ENCODE measurements at places on chromosomes 2 and 18.

- DNase-seq = no peak
These were observed 170.3 kb downstream of the LDLRAD4 start for GRCh38 chr18:13388586-13389490.

- no peak for DNase-seq
These were observed 79.1 kb downstream of the TWIST2 start for GRCh38 chr2:238926761-238927611.

DNA sequence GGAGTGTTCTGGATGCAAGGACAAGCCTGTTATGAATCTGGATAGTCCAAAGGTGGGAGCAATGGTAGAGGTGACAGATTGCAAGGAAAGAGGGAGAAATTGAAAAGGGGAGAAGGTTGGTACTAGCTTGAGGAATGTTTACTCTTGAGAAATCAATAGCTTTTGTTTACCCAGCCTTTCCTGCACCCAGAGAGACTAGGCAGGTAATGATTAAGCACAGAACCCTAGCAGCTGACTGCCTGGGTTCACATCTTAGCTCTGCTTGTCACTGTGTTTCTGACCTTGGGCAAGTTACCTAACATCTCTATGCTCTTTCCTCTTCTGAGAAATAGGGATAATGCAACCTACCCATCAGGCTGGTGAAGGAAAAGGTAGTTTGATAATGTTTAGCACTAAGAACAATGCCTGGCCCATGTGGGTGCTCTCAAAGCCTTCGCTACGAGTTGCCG, 178.6 kb downstream of the MGAT5 start:
- DNase-seq = no peak

GRCh38 chr2:26978061-26978596, 7.7 kb downstream of the MAPRE3 start:
- peak; percentile 31 for DNase-seq

DNA sequence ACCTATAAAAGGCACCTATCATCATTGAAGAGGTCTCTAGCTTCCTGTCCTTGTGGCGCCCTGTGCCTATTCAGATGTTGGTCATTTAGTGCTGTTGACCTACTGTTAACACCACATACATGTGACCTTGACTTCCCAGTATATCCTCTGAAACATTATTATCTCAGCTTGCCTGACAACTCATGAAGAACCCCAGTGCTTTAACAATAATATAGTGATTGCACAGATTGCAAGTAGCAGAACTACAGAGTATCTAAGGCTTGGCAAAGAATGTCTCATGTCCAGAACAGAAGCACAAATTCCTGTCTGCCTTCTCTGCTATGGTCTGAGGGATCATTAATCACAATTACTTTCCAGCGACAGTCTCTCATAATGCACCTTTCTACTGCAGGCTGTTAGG, 165.3 kb downstream of the LCLAT1 start:
- DNase-seq = no peak

- no peak for DNase-seq
These were observed 560.2 kb upstream of the LRATD1 start for GRCh38 chr2:14072338-14072737.

- DNase-seq = no peak
These were observed 1241.2 kb upstream of the CDH2 start for GRCh38 chr18:29418136-29418535.

GRCh38 chr2:45983213-45983612, 314.0 kb upstream of the EPAS1 start:
- DNase-seq = no peak

DNA sequence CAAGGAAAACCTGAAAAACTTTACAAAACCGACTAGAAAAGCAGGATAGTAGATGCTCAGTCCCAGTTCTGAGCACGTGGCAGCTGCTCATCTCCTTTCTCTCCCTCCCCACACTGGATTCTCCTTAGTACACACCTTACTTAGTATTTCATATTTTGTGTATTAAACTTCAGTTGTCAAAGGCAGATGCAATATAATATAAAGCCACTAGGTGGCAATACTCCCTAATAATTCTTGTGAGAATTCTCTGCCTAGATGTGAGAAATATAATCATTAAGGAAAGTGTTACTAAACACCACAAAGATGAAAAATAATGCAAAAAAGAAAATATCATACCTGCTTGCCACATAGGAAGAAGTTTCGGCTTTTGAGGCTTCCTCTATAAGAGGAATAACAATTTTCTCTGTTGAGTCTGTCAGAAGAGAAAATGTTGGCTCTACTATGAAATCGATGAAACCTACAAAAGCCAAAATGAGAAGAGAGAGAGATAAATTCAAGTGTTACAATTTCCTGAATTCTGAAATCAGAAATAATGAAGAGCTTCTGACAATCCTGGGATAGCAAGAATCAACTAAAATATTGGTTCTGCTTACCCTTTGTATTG, 200.6 kb downstream of the PPP1R1C start:
- peak; percentile 42 for DNase-seq

DNA sequence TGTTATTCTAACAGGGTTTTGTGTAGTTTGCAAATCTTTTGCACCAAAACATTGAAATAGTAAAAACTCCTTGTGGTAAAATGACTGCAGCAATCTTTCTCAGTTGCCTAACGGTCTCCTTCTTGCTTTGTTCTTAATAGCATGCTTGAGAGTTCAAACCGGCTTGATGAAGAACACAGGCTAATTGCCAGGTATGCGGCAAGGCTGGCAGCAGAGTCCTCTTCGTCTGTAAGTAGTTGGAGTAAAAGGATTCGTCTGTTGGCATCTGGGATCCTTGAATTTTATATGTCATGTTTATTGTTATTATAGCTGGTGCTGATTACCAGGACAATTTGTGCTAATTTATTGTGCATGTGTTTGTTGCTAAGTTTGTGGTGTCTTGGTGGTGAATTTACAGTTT, 138.1 kb downstream of the DTNA start:
- DNase-seq = no peak

DNA sequence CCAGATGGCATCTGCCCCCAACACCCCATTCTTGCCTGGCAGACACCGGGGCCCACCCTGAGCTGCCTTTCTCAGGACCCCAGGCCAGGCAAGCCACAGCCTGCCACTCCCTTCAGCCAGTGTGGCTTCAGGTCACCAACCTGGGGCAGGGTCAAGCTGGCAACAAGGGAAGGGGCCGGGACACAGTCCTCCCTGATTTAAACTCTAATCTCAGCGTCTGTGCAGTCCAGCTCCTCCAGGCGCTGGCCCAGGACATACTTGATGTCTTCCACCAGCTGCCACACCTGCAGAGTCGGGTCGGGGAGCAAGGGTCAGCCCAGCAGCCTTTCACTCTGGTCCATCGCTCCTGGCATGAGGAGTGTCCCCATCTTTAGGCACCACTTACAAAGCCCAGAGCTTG, 29.0 kb upstream of the ALPP start:
- no peak for DNase-seq

DNA sequence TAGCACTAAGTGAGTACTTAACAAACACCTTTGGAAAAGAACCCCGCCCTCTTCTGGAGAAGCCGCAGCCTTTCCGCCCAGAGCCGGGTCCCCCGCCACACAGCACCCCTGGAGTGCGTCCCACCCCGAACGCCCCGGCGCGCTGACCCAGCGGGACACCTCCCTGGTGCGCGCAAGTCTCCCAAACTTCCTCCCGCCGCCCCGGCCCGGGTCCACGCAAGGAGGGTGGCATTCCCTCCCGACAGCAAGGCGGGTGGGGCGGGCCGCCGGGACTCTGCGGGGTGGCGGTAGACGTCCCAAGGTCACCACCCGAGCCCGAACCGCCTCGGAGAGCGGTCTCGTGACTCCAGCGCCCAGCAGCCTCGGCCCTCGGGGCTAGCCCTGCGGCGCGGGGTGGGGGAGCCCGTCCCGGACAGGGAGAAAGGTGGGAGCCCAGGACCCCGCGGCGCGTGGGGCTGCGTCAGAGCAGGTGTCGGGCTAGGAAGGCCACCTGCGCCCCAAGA, 598 bp downstream of the CCDC93 start:
- no peak for DNase-seq

DNA sequence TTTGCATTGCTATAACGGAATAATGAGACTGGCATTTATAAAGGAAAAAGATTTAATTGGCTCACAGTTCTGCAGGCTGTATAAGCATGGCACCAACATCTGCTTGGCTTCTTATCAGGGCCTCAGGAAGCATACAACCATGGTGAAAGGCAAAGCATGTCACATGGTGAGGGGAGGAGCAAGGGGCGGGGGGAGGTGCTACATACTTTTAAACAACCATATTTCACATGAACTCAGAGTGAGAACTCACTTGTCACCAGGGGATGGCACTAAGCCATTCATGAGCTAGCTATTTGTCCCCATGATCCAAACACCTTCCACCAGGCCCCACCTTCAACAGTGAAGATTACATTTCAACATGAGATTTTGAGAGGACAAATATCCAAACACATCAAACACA, 188.7 kb downstream of the MBD5 start:
- no peak for DNase-seq

GRCh38 chr2:24704692-24705091, 88.5 kb downstream of the PTRHD1 start:
- DNase-seq = no peak

- DNase-seq = no peak
These were observed 1.7 kb downstream of the STEAP3 start for GRCh38 chr2:119225105-119225865.

- no peak for DNase-seq
These were observed 57.7 kb upstream of the CTIF start for GRCh38 chr18:48481092-48481491.

- DNase-seq = no peak
These were observed 77.1 kb upstream of the COL3A1 start for GRCh38 chr2:188897096-188897495.

DNA sequence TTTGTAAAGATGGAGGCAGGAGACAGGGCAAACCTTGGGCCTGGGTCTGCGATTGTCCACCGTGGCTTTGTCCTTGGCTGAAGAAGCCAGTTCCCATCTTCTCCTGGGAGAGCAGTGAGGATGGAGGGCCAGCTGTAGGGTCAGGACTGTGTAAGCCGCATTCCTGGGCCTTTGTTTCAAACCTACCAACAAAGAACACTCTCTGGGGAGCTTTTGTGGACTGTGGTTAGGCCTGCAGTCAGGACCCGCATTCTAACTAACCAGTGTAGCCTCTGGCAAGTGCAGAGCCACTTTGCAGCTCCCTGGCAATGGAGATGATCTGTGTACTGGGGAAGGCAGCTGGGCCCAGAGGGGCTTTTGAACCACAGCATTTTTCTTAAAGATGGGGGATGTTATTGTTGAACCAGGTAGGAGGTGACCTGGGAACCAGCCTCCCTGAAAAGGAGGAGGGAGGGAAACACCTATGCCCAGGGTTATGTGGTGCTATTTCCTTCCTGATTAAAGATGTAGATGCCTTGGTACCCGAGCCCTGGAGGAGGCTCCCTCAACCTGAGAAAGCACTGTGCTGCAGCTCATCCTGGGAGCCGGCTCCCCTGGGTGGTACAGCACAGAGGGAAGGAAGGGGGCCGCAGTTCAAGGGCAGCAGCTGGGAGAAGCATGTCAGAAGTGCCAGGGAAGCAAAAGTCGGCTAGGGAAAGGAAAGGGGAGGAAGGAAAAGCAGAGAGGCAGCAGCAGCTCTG, 12.7 kb upstream of the SMAD4 start:
- DNase-seq = no peak

DNA sequence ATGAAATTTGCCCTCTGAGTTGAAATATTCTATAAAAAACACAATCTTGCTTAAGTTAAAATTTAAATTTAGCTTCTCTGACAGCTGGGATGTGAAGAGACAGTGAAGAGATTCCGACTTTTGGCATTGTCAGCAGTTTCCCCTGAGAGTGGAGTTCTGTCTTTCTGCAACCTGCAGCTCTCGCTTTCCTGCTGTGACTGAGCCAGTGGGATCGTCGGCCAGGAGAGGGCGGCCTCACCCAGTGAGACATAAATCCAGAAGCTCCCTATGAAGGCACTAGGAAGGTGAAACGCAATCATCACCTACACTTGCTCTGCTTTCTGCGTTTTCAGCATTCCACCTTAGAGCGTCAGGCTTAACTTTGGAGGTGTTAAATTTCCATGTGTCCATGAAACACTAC, 75.4 kb upstream of the HNMT start:
- peak; percentile 48 for DNase-seq

DNA sequence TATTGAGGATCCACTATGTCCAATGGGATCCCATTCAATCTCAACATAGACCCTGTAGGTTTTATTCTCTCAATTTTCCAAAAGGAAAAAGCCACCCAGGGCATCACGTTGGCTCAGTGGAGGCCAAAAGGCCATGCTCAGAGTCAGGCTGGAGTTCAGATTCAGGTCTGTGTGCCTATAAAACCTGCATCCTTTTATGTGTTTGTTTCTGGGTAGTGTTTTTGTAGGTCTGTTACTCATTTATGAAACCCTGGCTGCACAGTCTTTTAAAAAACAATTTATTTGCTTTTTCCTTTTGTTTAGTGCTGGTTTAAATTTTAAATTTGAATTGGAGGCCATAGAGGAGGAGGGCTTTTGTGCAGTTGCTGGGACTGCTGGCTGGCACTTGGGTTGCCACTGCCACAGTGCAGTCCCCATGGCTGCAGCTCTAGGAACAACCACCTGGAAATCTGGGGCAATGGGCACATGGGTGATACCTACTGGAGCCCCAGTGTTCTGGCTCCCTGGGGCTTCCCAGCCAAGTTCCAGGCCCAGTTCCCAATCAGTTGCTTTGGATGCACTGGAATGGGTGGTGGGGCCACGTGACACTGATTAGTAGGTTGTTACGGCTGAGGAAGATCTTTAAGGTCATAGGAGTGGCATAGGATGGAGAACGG, 31.3 kb downstream of the IL1R2 start:
- DNase-seq = no peak

- no peak for DNase-seq
These were observed 417.9 kb downstream of the EPHA4 start for GRCh38 chr2:221154176-221154575.

DNA sequence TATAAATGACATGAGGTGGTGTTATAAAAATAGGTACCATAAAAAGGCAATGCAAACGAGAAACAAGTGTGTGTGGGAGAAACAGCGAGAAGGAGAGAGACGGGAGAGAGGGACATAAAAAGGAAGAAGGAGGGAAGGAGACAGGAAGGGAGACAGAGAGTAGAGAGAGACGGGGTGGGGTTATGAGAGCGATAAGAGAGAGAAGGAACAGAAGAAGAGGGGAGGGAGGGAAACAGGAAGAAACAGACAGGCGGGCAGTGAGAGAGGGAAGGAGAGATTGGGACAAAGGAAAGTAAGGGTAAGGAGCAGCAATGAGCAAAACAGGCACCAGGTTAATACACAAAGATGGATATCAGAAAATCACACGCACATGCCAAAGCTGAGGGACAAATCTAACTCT, 83.7 kb downstream of the TGFA start:
- no peak for DNase-seq

GRCh38 chr2:190649798-190650390, 1.0 kb downstream of the NAB1 start:
- peak; percentile 11 for DNase-seq

- DNase-seq = no peak
These were observed 77.1 kb downstream of the DDX1 start for GRCh38 chr2:15668611-15669305.

DNA sequence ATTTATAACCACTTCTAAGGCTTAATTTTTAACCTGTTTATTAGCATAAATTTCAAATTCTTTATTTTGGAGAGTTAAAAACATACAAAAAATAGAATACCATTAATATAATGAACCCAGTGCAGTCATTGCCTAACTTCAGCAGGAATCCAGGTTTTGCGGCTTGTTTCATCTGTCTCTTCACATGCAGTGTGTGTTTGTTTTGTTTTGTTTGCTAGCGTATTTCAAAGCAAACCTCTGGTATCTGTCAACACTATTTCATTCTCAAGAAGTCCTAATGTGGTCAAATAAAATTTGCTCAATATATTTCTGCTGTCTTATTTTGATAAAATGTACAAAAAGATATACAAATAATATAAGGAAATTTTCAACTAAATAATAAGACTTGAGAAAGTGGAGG, 328.5 kb downstream of the AGPS start:
- no peak for DNase-seq

- DNase-seq = no peak
These were observed 22.7 kb downstream of the TRAPPC8 start for GRCh38 chr18:31920277-31920676.
